ENCODE measurements at places on chromosomes 2 and 18.

DNA sequence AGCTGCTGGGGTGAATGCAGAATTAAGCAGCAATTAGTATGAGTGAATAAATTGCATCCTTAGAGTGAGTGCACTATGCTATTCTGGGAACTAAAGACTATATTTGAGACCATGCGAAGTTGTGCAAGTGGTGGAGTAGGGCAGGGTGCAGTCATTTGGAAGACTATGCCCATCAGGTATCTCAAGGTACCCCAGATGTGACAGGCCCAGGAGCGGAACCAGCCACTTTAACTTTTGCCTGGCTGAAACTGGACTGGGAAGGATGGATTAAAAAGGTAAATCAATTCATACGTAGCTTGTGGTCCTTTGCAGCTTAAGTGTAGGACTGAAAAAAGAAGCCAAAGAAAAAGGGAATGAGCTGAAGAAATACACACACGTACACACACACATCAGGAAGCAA is 1.7 kb downstream of the KYNU start:
- DNase-seq, result no peak

- DNase-seq, result no peak
These were observed 202.2 kb downstream of the CDH20 start for GRCh38 chr18:61535401-61535800.

GRCh38 chr2:80407377-80407776 is 102.8 kb upstream of the LRRTM1 start:
- no peak for DNase-seq

- no peak for DNase-seq
These were observed 293.6 kb upstream of the TNP1 start for GRCh38 chr2:217153510-217153909.

DNA sequence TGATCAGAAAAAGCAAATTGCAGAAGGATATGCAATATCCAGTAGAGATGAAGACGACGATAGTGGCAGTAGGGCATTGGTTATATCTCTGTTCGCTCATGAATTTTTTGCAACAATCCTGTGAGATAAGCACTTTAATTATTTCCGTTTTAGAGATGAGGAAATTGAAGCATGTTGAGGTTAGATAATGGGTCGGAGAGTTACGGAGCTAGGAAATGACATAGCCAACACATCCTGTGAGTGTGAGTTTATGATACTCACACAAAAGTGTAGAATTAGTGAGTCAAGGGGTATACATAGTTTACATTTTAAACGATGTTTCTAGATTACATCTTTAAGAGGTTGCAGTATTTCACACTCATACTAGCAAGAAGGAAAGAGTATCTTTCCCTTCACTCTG is 123.1 kb upstream of the ARL4C start:
- DNase-seq, result no peak

GRCh38 chr2:104849618-104850141 is 4.2 kb upstream of the POU3F3 start:
- DNase-seq, result peak; percentile 13

All from stimulated activated CD8-positive, alpha-beta memory T cell treated with anti-CD3 and anti-CD28 coated beads, Interleukin-7, amount 100 ng/mL, for 4 hours (primary cell).